Lung (tissue), 17 donors: ENCODE measurements at places on chromosomes 1 and 21. TPM values are rescaled to one million over a fixed set of nuclear protein-coding genes. Genes with fewer than 3 reads are reported as not detected.

LCE2B gene
- not detected for total RNA-seq

IKBKE gene
- total RNA-seq, result 7.5 TPM

G0S2 gene
- 74.5 TPM for total RNA-seq

LCE3E gene
- not detected for total RNA-seq

CRYZL1 gene
- total RNA-seq, result 64.2 TPM

ZNF593OS gene
- total RNA-seq, result not detected

DNA sequence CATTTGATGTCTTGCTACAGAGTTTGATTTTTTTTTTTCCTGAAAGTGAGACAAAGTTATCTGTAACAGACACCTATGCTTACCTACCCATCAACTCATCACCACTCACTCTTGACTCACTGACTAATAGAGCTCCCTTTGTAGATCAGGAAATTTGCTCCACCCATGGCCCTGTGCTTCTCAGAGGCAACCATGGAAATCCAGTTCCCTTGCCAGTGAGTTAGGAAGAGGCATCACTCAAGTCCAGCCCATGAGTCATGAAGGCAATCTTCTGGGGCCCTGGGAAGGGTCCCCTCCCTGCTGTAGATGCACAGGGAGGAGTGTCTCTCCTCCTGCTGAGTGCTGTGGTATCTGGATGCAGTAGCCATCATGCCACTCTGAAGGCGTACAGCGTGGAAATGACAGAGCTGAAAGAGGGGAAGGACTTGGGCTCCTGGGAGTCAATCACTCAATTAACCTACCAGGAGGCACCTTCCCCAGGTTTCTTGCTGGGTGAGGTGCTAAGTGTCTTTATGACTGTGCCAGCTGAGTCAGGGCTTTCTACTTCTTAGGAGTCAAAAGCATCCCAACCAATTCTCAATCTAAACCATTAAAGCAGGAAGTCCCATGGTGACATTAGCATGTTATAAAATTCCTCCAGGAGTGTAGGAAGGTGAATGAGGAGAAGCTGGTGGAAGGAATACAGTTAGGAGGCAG lies 56.1 kb downstream of the DNTTIP2 start:
- no peak for DNase-seq

- DNase-seq, result no peak
Observed at GRCh38 chr1:25090707-25091422, 141.4 kb downstream of the SYF2 start.

DNA sequence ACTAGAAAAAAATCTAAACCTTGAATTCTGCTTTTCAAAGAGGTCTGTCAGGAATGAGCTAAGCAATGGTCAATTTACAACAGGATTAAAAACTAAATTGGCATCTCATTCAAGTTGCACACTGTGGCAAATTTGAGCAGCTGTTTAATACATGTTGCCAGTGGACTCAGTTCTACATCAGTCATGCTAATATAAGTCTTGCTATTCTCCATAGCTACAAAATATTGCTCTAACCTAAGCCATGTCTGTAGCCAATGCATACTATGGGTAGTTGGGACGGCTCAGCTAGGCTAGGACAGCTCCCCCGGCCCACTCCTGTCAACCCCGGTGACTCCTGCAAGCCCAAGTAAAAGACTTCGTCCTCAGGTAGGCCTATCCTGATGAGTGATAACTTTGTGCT lies 10.9 kb upstream of the VAV3 start:
- DNase-seq, result no peak

GRCh38 chr1:42324398-42325013 lies 10.5 kb downstream of the FOXJ3 start:
- no peak for DNase-seq

DNA sequence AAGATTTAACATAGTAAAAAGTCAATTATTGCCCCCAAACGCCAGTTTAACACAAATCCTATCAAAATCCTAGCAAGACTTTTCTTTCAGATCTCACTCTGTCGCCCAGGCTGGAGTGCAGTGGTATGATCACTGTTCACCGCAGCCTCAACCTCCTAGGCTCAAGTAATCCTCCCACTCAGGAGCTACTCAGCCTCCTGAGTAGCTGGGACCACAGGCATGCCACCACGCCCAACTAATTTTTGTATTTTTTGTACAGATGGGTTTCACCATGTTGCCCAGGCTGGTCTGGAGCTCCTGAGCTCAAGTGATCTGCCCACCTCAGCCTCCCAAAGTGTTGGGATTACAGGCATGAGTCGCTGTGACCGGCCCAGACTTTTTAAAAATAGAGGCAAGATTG lies 4.8 kb downstream of the SNIP1 start:
- DNase-seq, result no peak

- no peak for DNase-seq
Observed at GRCh38 chr1:9228609-9229008, 6.0 kb upstream of the H6PD start.

DNA sequence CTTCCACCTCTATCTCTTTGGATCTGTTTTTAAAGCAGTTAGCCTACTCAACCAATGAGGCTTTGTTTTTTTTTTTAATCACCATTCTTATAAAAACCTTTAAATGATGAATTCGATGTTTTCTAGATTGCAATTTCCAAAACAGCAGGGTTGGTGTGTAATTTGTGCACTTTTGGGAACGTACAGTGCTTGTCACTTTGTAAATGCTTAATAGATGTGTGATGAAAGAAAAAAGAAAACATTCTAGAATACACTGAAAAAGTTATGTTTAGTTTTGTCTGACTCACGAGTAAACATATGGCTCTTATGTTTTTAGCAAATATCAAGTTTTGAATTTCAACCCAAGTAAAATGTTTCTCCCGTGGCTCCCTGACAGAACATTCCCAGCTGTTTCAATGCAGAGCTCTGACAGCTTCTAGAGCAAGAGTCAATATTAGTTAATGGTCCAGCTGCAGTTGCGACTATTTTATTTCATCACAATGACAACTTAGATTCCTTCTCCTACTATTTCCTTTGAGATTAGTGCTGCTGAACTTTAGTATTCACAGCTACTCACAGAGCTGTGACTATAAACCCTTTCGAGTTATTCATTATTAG lies 362.5 kb upstream of the ADAMTS5 start:
- peak; percentile 96 for DNase-seq

DNA sequence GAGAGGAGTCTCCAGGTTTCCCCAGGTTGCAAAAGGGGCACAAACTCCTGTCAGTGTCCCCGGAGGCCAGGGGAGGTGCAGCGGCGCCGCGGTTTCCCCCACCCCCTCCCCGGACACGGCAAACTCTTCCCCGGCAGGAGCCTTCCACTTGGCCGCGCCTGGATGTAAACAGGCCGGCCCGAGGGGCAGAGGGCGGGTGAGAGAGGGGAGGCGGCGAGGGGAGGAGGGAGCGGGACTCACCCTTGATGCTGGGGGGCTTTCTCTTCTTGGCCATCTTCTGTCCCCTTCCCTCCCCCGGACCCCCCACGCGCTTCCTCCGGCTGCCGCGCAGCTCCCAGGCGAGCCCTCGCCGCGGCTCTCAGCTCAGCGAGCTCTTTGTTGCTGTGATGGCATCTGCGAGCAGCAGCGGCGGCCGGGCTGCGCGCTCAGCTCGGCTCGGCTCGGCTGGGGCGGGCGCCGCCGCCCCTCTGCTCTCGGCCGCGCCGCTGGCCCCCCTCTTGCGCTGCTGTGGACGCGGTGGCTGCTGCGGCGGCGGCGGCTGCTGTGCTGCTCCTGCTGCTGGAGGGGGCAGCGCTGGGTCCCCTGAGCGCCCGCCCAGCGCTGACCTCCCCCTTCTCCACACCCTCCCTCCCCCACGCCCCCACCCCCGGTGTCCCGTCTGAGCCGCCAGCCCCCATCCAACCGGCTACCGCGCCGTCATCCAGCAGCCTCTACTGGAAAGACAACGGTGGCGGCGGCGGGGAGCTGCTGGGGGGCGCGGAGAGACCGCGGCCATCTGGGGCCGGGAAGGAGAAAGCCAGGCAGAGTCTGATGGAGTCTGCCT lies 4.9 kb upstream of the SLC44A5 start:
- peak; percentile 70 for DNase-seq

DNA sequence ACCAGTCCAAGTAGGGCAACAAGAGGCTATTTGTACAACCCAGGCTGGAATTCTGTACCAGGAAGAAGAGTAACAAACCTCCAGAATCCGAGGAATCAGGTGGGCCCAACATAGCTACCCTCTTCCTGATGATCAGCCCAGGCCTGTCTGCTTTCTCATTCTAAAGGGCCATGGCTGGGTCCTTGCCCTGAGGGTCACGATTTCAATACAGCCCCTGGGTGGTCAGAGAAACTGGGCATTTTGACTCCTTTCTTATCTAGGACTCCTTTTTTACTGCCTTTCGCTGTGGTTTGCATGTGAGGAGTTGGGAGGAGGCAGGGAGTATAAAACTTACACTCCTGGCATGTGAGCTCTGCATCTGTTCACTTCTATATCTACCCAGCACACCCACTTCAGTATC lies 164.9 kb upstream of the COA6 start:
- no peak for DNase-seq

- no peak for DNase-seq
Observed at GRCh38 chr1:33465316-33465715, 7.1 kb upstream of the ZSCAN20 start.
